ENCODE measurements at places on chromosomes 1 and 21. TPM values are rescaled to one million over a fixed set of nuclear protein-coding genes. Genes with fewer than 3 reads are reported as not detected.

The TMCC2 gene
- total RNA-seq: 7.0 TPM

The S100A16 gene
- total RNA-seq: 406 TPM

The PTTG1IP gene
- total RNA-seq: 233 TPM

The MYCL gene
- 0.81 TPM for total RNA-seq

The C1orf185 gene
- total RNA-seq: not detected

The ATP1A4 gene
- total RNA-seq: not detected

The GBP3 gene
- total RNA-seq: 28.6 TPM

The TNFRSF1B gene
- total RNA-seq: 10.7 TPM

The AADACL4 gene
- total RNA-seq: not detected

The IQCC gene
- 0.41 TPM for total RNA-seq

The PLOD1 gene
- 123 TPM for total RNA-seq

The TDRD5 gene
- not detected for total RNA-seq

The PEX14 gene
- total RNA-seq: 12.2 TPM

The OR2T29 gene
- not detected for total RNA-seq

The DMBX1 gene
- not detected for total RNA-seq

The REN gene
- total RNA-seq: not detected

The HHIPL2 gene
- total RNA-seq: 0.18 TPM

The HSD17B7 gene
- 8.4 TPM for total RNA-seq

The KNCN gene
- not detected for total RNA-seq

The KCNN3 gene
- 0.09 TPM for total RNA-seq

The PRKAA2 gene
- total RNA-seq: 0.16 TPM

The MXRA8 gene
- total RNA-seq: 367 TPM

The RGSL1 gene
- not detected for total RNA-seq

The SPRR2G gene
- not detected for total RNA-seq

The SNRNP40 gene
- 112 TPM for total RNA-seq

The VASH2 gene
- 0.90 TPM for total RNA-seq

The PKLR gene
- total RNA-seq: not detected

The S100A9 gene
- not detected for total RNA-seq

The AMPD1 gene
- not detected for total RNA-seq

The KCNA3 gene
- total RNA-seq: under 0.01 TPM

The CYP4A11 gene
- total RNA-seq: not detected

The DOCK7 gene
- 110 TPM for total RNA-seq

The CA6 gene
- total RNA-seq: not detected

The NPHS2 gene
- total RNA-seq: not detected

The KRTAP19-1 gene
- not detected for total RNA-seq

The KCNK2 gene
- total RNA-seq: 64.3 TPM

The RAB3B gene
- 63.4 TPM for total RNA-seq

The BGLAP gene
- not detected for total RNA-seq

The PLD5 gene
- under 0.01 TPM for total RNA-seq

The C1QB gene
- total RNA-seq: not detected

The USP25 gene
- 37.3 TPM for total RNA-seq

Data from fibroblast of the aortic adventitia (primary cell).